ENCODE measurements at places on chromosomes 5 and 9.

- no peak for DNase-seq
Measured at GRCh38 chr9:237141-237857, 22.6 kb downstream of the DOCK8 start.

GRCh38 chr5:157290156-157290980 is 24.4 kb downstream of the CYFIP2 start:
- no peak for DNase-seq

- DNase-seq, result no peak
Measured at GRCh38 chr5:175385691-175386362, 58.2 kb downstream of the DRD1 start.

- DNase-seq, result no peak
Measured at GRCh38 chr9:9091387-9091786, 1291.8 kb upstream of the DMAC1 start.

GRCh38 chr5:172529896-172530295 is 75.6 kb upstream of the SH3PXD2B start:
- no peak for DNase-seq

DNA sequence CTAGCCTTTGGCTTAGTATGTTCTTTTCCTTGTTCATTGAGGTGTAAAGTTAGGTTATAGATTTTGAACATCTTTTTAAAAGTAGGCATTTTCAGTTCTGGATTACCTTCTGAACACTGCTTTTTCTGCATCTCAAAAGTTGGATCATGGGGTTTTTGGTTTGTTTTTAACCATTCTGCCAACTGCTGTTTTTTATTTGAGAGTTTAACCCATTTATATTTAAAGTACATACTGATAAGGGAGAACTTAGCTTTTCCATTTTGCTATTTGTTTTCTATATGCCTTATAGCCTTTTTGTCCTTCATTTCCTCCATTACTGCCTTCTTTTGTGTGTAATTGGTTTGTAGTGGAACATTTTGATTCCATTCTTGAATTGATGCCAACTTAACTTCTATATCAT is 30.5 kb upstream of the ZNF169 start:
- DNase-seq, result no peak

- no peak for DNase-seq
Measured at GRCh38 chr5:151171529-151171928, 13.9 kb upstream of the ANXA6 start.

GRCh38 chr5:74638544-74638969 is 2.0 kb downstream of the ENC1 start:
- DNase-seq, result no peak

DNA sequence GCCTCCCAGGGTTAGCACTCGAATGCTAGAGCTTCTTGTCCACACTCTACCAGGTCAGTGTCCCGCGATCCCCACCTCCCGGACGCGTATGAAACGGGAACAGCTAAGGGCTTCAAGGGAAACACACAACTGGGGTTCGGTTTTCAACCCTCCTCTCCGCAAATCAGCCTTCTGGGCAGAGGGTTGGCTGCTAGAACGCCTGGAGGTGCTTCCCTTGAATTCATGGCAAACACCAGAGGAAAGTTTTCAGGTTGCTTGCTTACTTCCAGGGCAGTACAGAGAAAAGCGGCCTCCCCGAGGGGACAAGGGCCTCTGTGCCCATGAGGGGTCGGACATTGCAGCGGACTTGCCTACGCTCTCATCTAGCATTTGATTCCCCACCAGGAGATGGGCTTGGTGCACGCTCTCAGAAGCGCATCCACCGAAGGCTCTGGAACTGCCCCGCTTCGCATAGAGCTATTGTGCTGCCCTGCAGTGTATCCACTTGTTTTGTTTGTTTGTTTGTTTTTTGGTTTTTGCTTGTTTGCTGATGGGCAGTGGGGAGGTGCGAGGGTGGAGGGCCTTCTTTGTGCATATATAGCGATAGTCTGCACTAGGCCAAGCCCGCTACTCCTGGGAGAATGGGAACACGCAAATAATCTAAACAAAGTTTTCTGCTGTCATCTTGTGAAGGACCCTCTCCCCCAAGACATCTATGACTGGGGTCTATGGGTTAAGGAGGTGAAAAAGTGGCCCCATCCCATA is 1.3 kb upstream of the DMRT3 start:
- DNase-seq, result no peak

DNA sequence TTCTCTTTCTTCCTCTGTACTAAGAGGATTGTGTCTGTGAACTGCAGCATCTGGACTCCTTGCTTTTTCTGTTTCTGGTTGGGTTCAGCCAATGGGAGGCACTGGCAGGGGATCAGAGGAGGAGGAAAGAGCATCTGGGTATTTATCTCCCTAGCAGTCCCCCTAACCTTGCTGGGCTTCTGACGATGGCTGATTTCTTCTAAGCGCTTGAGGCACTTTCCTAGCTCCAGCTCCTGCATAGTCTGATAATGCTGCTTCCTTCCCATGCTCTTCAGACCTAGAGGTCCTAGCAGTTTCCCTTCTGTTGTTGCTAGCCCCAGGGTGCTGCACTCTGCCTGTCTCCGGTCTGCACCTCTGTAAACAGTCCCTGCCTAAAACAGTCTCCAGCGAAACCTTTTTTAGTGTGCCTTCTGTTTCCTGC is 225.1 kb downstream of the PDZD2 start:
- no peak for DNase-seq

- no peak for DNase-seq
Measured at GRCh38 chr9:108021096-108021710, 531.6 kb upstream of the KLF4 start.

DNA sequence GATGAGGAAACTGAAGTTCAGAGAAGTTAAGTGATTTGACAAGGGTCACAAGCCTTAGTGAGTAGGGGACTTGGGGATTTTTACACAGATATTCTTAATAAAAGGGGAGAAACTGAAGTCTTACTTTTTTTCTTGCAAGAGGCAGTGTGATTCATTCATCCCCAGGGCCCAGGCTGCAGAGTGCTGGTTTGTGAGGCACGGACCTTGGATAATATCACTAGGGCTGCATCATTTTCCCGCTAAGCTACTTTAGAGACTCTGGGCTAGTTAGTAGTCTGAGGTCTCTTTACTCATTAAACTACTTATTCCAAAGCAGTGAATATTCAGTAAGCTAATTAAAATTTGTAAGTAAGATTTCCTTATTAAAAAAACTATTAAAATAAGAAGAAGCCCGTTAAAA is 195.0 kb downstream of the PBX3 start:
- DNase-seq, result no peak

- no peak for DNase-seq
Measured at GRCh38 chr5:11387382-11387781, 516.9 kb downstream of the CTNND2 start.

GRCh38 chr5:98016771-98017170 is 756.7 kb upstream of the RGMB start:
- no peak for DNase-seq

GRCh38 chr5:73496984-73497457 is 1.2 kb upstream of the BTF3 start:
- no peak for DNase-seq

DNA sequence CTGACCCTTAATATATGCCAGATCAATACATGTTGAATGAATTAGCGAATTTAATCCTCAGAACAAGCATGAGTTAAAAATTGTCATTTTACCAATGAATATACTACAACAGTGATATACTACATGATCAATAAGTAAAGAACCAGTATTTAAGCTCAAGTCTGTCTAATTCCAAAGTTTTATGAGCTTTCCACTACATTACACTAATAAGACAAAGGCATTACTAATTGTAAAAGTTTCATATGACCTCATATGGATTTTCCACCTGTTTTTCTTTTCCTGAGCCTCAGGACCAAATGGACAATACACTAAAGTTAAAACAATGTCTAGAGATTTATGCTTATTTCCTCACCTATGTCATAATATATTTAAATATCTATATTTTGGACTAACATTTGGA is 80.8 kb downstream of the OXCT1 start:
- no peak for DNase-seq

DNA sequence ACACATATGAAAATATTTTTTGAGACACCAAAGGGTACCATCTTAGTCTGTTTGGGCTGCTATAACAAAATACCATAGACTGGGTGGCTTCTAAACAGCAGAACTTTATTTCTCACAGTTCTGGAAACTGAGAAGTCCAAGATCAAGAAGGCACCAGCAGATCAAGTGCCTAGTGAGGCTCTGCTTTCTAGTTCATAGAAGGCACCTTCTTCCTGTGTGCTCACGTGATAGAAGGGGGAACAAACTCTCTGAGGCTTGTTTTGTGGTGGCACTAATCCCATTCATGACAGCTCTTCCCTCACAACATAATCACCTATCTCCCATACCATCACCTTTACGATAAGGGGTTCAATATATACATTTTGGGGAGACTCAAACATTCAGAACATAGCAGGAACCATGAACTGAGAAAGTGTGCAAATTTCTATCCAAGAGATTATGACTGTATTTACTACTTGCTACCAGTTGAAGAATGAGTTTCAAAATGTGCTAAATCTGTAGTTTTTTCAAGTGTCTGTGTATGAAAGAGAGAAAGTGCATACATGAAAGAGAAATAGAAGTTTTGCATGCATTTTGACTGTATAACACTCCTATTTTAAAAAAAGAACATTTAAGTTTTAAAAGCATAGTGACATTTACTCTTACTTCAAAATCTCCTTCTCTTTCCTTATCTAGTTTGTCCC is 207.3 kb downstream of the PARP8 start:
- DNase-seq, result no peak

DNA sequence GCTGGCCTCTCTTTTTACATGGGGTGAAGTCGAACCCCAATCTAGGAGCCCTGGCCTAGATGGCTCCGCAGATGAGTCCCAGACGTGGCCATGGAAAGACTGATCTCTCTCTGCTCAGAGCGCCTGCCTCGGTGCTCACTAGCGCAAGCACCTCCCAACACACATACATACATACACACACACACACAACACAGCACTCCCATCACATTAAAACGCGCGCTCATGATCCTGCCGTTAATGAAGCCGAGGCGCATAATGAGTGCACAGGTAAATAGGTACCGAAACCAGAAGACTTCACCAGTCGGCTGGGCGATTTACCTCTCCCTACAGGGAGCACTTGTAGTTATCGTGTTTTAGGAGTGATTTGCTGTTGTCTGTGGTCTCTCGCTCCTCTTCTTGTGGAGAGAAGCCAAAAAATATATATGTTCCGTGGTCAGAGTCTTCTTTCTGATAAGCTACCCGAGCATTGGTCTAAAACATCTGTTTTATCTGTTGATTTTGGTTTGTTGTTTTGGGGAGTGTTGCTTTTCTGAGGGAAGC is 207.7 kb downstream of the MEF2C start:
- no peak for DNase-seq

- no peak for DNase-seq
Measured at GRCh38 chr5:119902593-119902992, 273.2 kb downstream of the FAM170A start.

DNA sequence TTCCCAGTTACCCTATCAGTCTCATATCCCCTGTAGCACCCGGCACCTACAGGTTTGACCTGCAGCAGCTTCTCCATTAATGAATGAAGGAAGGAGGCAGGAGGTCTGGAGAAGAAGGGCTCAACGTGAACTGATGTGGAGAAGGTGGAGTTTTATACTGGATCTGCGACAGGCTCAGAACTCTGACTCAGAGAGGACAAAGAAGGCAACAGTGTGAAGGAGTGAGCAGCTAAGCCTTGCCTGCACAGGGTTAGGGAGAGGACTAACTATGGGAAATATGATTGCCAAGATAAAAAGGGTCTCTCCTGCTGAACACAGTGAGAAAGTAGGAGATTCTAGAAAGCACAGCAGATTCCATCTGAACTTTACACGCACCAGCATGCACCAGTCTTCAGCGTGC is 23.6 kb downstream of the RASEF start:
- no peak for DNase-seq

DNA sequence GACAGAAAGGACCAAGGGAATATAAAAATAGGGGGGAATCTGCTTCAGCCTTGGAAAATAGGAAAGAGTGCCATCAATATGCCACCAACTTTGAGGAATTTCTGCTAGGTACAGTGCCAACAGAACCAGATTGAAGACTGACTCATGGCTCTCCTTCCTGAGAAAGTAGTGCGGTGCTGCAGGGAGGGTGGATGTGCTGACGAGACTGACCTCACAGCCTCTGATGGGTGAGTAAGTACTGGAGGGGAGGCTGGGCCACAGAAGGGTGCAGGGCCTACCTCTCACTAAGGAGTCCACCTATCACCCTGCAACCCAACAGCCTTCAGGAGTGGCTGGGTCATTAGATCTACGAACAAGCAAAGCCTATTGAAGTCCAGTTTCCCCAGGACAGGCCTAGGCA is 187.6 kb downstream of the GABBR2 start:
- DNase-seq, result no peak

- DNase-seq, result no peak
Measured at GRCh38 chr9:98045234-98046179, 11.0 kb upstream of the NANS start.

DNA sequence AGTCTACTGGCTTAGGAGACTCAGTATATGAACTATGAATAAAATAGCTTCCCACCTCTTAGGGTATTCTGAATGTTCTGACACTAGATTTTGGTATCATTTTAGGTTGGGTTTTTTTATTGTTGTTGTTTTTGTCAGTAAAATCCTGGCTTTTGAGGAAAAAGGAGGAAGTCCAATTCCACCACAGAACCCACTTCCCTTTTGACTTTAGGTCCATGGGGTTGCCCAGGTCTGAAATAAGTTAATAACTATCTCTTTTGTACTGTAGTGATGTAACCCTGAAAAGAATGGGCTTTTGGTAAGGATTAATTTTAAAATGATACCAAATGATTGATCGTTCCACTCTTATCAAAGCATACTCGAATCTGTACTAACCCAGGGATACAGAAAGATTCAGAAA is 29.1 kb upstream of the IL12B start:
- no peak for DNase-seq

- DNase-seq, result no peak
Measured at GRCh38 chr5:107982703-107983425, 312.1 kb upstream of the EFNA5 start.

DNA sequence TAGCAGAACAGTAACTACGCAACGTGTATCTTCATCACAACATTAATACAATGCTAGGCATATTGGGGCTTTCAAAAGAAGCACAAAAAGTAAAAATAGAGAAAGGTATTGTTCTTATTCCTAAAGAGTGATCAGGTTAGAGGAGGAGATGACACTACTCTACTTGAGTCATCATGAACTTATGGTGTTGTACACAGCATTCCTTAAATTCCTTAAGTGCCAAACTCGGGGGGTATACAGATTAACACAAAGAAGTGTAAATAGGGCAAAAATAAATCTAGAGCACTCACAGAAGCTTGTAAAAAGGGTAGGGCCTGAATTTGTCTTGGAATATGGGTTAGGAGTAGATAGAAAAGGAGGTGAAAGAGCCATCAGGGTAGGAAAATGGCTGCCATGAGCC is 308.0 kb upstream of the DAP start:
- DNase-seq, result no peak

DNA sequence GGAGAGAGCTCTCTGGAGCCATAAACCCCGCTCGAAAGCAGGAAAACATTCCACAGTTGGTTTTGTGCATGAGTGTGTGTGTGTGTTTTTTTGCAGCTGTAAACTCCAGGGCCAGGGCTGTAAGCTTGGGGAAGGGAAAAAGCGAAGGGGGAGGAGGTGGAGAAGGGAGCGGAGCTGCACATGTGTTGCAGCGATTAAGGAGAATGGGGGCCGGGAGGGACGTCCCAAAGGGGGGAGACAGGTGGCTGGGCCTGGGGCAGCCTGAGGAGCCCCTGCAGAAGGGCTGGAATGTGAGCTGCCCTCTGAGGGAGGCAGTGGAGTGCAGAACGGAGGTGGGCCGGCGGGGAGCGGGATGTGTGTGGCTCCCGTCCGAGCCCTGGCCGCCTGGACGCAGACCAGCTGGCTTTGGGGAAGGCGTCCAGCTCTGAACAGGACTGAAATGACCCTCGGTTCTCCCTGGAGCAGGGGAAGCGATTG is 2.7 kb upstream of the MYMK start:
- no peak for DNase-seq
